Effector CD4-positive, alpha-beta T cell (primary cell): ENCODE measurements at places on chromosomes 7 and 10.

- no peak for DNase-seq
Measured at GRCh38 chr10:132803416-132804210, 17.7 kb upstream of the NKX6-2 start.

- peak; percentile 69 for DNase-seq
Measured at GRCh38 chr10:12448729-12449391, 99.5 kb downstream of the CAMK1D start.

DNA sequence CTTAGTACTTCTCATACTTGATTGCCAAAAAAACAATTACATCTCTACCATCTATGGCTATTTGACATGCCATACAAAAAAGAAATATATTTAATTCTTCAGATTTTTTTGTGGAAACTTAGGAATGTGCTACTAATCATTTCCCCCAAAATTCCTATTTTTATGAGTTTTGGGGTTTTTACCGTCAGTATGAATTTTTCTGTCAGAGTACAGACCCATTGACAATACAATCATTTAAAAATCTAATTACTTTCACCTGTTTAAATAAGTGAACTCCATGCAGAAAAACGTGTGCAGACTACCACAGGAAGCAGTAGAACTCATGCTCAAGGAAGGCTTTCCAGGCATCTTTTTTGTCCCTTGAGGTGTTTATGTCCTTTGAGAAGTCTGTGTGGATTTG, 48.8 kb upstream of the FOXP2 start:
- no peak for DNase-seq

GRCh38 chr7:88306590-88307048, at the start of gene STEAP4:
Gene STEAP4 (minus strand): TSS chr7:88306894. CDS start chr7:88284269, 22,625 bp downstream.
- no peak for DNase-seq

- DNase-seq = no peak
Measured at GRCh38 chr7:84684836-84685480, 490.4 kb upstream of the SEMA3A start.

GRCh38 chr7:82175319-82175718, 268.3 kb downstream of the CACNA2D1 start:
- no peak for DNase-seq

- no peak for DNase-seq
Measured at GRCh38 chr7:142838461-142839213, 16.2 kb upstream of the EPHB6 start.

DNA sequence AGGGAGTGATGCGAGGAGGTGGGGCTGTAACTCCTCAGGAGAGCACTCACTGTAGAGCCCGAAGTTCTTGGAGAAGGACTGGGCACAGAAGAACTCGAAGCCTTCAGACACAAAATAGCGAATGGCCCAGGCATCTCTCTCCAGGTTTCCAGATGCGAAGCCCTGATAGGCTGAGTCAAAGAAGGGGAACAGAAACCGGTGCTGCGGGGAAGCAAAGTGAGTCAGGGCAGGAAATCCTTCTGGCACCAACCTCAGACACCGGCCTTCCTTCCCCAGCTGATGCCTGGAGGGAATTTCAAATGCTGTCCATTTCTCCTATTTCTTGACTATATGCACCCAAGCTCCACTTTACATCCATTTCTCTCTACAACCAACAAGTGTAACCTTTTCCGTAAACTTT, 26.8 kb downstream of the GOT1 start:
- DNase-seq = no peak

DNA sequence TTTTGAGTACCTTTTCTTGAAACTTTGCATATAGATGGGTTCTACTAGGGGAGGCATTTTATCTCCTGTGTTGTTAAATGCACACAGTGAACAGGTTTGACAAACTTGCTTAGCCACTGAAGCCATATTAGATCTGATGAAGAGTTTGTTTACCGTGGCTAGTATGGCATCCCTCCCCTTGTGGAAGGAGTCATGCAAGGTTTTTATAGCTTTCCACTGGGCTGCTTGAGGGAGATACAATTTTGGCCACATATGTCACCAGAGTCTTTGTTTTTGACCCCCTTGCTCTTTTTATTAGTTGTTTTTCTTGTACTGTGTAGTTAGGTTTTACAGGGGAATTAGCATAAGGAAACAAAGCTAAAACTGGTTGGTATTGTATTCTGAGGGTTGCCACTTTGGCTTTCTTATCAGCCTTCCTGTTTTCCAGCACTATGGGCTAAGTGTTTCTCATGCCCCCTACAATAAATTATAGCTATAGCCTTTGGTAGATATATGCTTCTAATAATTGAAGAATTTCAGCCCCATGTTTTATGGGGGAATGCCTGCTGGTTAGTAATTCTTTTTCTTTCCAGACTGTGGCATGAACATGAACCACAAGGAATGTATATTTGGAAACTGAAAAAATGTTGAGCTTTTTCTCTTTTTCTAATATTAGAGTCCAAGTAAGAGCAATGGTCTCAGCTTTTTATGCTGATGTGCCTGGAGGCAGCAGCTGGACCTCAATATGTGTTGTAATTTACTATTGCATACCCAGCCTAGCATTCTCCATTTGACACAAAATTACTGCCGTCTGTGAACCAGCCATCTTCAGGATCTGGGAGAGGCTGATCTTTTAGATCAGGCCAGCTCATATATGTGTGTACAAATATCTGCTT, 18.4 kb upstream of the STEAP2 start:
- DNase-seq = no peak

GRCh38 chr7:17130281-17131059, 168.0 kb upstream of the AHR start:
- DNase-seq = no peak

DNA sequence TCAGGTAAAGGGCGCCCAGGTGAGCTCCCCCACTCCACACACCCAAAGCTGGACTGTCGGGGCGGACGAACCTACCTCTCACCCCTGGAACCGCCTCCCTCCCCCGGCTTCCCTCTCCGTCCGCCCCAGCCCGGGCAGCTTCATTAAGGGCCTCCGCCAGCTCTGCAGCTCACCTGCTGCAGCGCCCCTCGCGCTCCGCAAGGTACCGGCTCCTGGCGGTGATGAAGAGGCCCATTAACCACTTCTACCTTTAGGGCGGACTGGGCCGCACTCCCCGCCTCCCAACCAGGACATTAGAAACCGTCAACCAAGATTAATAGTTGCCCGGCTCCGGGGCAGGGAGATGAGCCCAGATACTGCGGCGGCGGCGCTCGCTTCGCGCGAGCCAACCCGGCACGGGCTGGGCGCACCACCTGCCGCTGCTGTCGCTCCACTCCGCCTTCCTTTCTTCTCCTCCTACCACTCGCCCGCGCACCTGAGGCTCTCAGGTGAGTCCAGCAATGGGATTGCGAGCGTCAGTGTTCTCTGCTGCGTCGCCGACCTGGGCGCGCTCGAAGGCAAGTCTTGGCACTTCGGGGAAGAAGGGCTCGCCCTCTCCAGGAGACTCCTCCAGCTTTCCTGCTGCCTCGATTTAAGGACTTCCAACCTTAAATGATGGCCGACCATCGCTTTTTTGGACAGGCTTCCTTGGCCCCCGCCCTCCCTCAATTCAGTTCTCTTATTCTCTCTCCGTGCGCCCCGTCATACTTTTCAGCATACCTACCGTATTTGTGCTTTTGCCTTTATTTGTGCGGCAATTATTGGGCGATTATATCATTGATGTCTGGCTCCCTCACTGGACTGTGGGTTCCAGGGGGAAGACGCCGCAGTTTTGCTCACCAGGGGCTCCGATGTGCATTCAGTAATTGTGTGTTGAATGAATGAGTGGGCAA, 13.6 kb upstream of the KAZALD1 start:
- no peak for DNase-seq

DNA sequence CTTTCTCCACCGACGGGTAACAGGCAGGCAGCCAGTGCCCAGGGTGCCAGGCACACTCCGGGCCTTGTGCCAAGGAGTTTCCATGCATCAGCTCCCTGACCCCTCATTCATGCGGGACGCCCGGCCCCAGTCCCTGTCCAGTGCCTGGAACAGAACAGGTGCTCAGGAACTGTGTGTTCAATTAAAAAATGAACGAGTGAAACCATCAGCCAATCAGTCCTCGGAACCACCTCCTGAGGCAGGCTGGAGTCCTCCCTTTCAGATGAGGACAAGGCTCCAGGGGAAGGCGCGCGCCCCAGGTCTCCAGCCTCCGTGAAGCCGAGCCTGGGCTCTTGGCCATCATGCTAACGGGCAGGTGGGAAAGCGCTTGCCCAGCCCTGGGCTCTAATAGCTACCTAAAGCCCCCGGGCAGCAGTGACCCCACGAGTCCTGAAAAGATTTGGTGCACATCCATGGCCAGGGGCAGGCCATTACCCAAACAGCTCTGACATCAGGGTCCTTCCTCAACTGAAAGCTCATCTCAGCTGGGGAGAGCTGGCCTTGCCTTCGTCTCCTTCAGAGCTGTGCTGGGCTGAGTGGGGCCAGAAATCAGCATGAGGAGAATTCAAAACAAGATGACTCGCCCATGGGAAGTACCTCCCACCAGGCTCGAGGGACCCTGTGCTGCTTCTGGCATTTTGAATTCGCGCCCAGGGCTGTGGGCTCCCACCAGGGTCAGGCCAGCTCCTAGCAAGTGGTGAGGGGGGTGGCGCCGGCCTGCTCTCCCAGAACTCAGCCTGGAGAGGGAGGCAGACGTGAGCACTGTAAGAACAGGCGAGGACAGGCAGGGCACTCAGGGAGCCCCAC, 200.5 kb downstream of the MAD1L1 start:
- no peak for DNase-seq

DNA sequence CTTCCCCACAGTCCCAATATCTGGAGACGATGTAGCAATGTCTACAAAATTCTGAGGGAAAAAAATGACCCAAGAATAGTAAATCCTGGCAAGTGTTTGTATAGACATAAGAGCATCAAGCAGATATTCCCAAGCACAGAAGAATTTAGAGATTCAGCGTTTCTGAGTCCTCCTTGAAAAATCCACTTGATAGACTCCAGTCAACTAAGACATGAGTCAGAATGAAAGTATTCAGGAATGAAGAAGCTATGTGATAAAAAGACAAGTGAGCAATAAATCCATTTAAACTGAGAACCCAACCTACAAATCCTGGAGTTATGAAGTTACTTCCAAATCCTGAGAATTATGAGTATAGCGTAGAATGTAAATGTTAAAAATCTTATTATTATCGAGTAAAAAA, 86.1 kb upstream of the NPY start:
- DNase-seq = no peak

- DNase-seq = no peak
Measured at GRCh38 chr7:31814187-31814586, 127.2 kb downstream of the PPP1R17 start.

- no peak for DNase-seq
Measured at GRCh38 chr7:92717623-92717992, 118.8 kb downstream of the CDK6 start.

GRCh38 chr10:128629111-128630096, 503.2 kb upstream of the MKI67 start:
- DNase-seq = no peak
